ENCODE measurements at places on chromosomes 7 and 10.

- DNase-seq: no peak
Measured at GRCh38 chr7:1533547-1534329, 3.2 kb downstream of the MAFK start.

- DNase-seq: no peak
Measured at GRCh38 chr10:74612195-74612594, 214.2 kb upstream of the KAT6B start.

GRCh38 chr7:16934722-16935340 lies 53.0 kb upstream of the AGR3 start:
- DNase-seq: no peak

GRCh38 chr10:52621635-52622079 lies 150.9 kb downstream of the MBL2 start:
- no peak for DNase-seq

DNA sequence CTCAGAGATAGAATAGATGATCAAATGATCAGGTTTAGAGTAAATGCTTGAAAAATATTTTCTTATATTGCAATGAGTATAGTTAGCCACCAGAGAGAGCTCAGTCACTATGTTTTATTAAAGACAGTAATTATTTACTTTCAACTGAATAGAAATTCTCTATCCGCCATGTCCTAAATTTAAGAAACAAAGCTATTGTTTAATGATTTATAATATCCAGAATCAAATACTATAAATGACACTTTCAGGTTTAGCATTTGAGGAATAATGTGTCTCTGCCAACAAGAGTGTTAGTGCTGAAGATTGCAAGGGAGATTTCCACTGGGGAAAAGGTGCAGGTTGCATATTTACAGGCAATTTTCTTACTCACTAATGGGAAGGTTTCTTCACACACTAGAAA lies 184.7 kb downstream of the DGKB start:
- no peak for DNase-seq

- DNase-seq: no peak
Measured at GRCh38 chr10:74036474-74036873, 38.6 kb downstream of the VCL start.

DNA sequence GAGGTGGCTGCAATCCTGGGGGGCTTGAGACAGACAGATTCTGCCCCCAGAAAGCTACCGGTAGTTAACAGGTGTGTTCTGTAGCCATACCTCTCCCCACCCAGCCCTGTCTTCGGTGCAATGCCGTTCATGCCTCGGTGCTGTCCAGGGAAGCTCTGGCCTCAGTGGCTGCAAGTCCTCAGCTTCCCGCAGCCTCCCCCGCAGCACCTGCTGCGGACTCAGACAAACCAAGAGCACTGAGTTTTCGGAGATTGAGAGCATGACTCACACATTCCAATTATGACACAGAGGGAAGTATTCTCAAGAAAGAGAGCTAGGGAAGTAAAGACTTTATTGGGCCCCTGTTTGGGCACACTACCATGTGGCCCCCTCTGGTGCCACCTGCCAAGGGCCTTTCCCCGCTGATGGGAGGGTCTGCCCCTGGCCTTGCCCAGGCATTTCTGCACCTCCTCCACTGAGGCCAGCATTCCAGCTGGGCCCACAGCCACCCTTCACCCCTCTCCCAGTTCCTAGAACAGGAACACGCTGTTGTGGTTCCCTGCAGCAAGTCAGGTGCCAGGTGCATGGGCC lies 30.2 kb upstream of the EZH2 start:
- no peak for DNase-seq

DNA sequence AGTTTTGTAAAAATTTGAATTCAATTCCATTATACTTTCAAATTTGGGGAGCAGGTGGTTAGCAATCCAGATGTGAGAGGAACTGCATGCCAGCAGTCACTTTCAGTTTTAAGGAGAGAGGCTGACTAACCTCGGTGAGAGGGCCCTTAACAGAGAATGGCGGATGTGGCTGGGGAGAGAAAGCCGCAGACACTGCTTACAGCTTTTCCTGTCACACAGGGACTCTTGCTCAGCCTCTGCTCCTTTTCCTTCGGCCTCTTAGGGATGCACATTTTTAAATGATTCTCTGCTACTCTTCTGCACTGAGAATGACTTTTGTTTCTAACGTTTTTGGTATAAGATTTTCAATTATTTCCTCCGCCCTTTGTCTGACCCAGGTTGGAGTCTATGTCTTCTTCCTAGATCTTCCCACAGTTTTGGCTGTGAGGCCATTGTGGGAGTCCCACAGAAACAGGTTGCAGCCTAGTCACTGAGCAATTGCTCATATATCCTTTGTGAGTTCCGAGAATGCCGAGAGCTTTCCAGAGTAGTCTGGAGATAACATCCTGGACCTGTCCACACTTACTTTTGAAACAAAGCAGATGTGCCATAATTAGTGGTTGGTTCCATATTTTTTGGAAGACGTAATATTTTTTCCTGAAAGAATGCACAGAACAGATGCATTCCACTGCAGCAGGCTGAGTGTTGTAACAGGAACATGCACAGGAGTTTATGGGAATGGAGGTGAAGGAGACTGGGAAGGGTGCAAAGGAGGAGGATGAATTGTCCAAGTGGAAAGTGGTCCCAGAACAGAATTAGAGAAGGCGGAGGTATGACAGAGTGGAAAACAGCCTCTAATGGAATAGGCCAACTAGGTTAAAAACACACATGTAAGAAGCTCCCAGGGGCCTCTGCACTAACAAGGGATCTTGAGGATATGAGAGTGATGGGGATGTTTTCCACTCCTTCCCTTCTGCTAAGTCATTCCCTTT lies 168.0 kb upstream of the ZNF32 start:
- no peak for DNase-seq

- no peak for DNase-seq
Measured at GRCh38 chr7:100430493-100431285, 1.1 kb downstream of the MEPCE start.

DNA sequence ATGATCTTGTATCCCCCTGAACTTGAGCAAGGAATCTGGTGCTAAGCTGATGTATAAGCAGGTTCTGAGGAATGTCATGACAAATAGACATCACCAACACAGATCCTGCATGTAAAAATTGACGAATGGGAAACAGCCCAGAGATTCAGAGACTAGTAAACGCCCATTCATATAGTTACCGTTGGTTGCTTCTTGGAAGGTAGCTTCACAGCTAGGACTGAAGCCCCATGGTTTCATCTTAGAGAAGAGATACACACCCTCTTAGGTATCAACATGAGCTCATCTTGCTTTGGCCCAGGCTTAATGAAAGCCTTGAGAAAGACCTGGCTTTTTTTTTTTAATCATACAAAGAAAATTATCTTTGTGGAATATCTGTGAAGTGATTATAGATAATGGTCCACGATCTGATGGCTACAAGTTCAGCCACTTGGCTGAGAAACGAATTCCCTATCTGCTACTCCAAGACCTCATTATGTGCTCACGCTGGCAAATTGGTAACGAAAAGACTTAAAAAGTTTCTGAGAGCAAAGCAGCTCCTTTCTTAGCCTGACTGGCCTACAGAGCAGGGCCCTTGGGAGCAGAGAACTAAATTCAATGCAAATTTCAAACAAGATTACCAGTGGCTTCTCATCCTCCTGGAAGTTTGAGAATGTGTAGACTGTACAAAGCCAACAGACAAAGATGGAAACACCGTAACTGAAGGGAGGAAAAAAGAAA lies 181.1 kb downstream of the NRP1 start:
- DNase-seq: no peak

DNA sequence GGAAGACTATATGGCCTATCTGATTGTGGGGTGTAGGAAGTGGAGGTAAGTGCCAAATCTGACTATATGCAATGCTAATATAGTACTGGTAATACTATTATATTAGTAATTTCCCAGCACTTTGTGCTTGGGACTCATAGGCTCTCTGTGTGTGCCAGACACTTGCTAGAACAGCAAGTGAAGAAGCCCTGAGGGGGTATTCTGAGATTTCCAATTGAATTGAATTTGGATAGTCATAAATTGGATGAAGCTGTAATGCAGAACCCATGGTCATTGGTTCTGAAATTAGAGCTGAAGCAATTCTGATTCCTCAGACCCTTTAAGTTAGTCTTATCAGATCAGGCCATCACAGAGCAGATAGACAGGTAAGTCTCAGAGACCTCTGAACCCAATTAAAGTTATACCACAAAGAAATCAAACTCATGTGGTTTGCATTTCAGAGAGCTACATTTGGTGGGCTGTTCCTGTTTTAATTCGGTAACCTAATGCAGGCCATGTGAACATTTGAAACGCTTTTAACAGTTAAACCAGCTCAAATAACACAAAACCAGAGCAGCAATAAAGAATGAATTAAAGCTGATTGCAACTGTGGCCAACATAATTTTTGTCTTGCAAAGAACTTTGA lies 179.5 kb downstream of the CREB5 start:
- DNase-seq: no peak

DNA sequence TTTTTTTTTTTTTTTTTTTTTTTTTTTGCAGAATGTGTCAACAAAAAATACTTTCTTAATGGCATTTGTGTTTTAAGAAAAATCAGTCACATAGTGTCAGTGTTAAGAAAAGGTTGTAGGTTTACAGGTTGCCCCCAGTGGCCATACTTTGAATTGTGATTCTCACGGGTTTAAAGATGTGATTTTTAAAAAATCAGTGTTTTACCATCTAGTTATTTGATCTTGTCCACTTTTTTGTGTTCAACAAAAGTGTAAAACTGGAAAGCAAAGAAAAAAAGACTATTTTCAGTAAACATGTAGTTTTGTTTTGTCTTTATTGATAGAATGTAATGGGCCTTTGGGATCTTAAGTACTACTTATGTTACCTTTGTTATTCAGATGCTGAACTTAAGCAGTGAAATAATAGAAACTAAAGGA lies 25.7 kb downstream of the SUV39H2 start:
- DNase-seq: no peak

DNA sequence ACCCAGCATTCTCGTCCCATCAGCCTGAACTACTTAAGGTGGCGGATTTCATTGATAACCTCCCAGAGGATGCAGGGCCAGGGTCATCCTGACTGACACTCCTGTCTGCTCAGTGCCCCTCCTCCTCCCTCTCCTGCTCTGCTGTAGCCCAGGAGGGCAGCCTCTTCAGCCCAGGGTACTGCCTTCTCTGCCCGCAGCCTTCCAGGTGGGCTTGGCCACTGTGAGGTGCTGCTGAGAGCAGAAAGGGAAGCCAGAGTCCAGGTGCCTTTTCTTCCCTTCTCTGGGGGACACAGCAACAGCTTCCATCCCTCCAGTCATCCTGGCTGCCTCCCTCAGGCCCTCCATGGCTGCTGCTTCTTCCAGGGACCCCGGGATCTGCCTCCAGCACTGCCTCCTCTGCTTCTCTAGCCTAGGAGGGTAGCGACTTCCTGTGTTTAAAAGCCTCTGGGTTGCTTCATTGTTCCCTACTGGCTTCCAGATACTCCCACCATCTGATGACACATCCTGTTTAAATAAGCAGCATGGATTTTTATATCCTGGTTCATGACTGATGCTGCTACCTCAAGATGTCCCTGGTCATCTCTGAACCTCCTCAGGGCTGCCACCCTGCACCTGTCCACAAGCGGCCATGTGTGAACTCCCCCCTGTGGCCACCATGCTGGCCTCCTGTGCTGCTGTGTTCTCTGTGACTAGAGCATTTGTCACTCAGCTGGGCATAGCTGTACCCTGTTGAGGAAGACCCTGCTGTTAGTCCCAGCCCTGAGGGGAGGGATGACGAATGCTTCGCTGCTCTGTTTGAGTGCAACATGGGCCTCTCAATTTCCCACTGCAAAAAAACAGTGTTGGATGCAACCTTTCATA lies 55.8 kb downstream of the AKR1C4 start:
- no peak for DNase-seq

GRCh38 chr10:116269619-116270018 lies 3.4 kb downstream of the GFRA1 start:
- no peak for DNase-seq

- DNase-seq: no peak
Measured at GRCh38 chr7:24911213-24911603, 68.8 kb downstream of the OSBPL3 start.

GRCh38 chr10:6469661-6470060 lies 110.4 kb downstream of the PRKCQ start:
- no peak for DNase-seq

DNA sequence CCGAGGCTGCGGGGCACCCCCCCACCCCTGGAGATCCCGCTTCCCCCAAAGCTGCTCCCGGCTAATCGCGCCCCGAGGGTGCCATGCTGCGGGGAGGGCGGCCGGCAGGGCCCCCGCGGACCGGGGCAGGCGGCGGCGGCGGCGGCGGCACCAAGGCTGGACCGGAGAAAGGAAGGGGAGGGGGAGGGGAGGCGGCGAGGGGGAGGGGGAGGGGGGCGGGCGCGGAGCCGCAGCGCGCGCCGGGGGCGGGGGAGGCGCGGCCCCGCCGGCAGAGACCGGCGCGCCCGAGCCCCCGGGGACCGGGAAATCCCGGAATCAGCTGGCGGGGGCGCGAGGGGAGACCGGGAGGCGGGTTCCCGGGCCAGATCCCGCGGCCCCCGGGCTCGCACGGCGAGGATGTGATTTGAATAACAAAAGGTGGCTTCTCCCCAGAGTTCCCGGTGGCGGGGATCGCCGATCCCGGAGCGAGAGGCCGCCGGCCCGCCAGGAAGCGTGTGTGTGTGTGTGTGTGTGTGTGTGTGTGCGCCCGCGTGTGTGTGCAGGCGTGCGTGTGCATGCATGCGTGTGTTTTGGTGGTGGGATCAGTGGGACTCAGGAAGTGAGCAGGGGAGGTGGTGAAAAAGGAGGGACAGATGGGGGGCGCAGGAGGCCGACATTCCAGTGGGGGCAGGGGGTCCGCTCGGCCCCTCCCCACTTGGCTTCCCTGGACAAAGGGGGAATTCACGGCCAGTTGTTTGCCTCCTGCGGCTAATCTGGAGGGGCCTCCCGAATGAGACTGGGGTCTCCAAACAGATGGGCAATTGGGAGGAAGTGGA lies 99.5 kb downstream of the HIP1 start:
- peak; percentile 45 for DNase-seq

GRCh38 chr7:98107313-98107721 lies 655 bp downstream of the LMTK2 start:
- DNase-seq: peak; percentile 29

DNA sequence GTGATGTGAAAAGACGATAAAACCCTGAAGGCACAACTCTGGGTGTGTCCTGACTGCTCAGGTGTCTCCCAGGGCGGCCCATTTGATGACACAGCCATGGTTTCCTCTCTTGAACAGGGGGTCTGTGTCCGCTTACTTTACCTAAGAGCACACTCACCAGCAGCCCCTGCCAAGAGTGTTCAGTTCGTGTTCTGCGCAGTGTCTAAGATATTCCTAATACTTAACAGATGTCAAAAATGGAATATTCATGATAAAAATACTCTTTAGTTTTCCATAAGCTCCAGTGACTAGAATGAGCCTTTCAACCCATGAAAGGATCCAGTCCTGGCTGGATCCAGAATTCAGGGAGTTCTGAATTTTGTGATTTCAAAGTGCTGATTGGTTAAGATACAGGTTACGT lies 492.4 kb downstream of the TNS3 start:
- no peak for DNase-seq

- no peak for DNase-seq
Measured at GRCh38 chr10:126405239-126405775, 17.0 kb upstream of the ADAM12 start.

GRCh38 chr10:104336821-104337467 lies 1.3 kb downstream of the ITPRIP start:
- DNase-seq: no peak

GRCh38 chr10:118108194-118109026 lies 61.7 kb upstream of the RAB11FIP2 start:
- peak; percentile 16 for DNase-seq
